ENCODE measurements at places on chromosomes 5 and 9.

- no peak for DNase-seq
These were observed 338.0 kb downstream of the SEMA5A start for GRCh38 chr5:9207817-9208418.

DNA sequence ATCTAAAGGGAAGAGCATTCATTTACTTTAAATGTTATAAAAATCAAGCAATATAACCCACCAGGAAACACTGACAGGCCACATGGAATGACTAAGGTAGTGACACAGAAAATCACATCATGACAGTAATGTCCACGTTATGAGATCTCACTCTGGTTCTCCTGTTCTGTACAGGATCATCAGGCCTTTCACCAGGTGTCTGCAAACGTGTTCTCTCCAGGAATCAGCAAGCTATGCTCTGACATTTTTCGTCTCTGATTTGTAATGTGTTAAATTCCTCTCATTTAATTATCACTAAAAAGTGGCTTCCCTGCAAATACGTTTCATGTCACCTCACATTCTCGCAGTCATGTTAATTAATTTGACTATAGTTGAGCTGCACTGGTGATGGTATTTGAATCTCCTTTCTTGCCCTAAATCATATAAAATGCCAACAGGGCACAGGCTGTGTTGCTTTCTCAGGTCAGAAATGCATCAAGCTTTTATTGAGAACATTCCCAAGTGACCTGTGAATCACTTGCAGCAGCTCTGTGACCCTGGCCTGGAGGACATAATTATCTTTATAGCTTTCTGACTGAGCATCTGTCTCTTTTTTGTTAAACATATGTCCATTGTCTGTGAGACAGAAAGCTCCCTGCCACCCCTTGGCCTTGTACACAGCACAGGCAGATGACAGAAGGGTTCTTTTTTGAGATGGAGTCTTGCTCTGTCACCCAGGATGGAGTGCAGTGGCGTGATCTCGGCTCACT is 196.2 kb downstream of the DIRAS2 start:
- DNase-seq, result no peak

- DNase-seq, result no peak
These were observed 747 bp downstream of the TRPM3 start for GRCh38 chr9:71120501-71121247.

- DNase-seq, result no peak
These were observed 954 bp downstream of the TBCA start for GRCh38 chr5:77774981-77775789.

GRCh38 chr9:107483666-107484065 is 5.9 kb downstream of the KLF4 start:
- DNase-seq, result no peak
